GM12891 (cell line): ENCODE measurements at places on chromosomes 3 and 15.

DNA sequence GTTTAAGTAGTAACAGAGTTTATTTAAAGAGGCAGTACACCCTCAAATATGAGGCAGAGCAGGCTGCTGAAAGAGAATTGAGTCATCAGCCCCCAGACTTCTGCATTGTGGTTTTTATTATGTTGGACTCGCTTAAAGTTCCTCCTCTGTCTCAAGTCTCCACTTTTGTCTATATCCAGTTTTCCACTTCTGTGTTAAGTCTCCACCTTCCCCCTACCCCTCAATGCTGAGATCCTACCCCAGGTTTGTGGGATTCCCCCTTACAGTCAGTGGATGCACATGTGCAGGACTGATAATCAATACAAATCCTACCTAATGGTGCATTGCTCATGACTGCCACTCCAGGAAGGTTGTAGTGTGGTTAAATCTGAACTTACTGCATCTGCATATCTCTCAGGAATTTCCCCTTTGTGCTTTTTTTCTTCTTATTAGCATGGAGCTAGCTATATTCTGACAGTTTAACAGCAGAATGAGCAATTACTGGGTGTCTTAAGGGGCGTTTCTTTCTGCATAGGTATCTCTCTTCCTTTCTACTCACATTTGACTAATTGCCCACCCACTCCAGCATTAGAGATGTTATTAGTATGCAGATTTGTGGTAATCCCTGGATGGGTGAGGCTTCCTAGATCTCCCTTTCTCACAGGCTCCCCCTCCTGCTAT lies 11.9 kb upstream of the CD200R1L start:
- DNase-seq, result no peak

- DNase-seq, result no peak
Measured at GRCh38 chr3:43435706-43436105, 149.4 kb downstream of the SNRK start.

DNA sequence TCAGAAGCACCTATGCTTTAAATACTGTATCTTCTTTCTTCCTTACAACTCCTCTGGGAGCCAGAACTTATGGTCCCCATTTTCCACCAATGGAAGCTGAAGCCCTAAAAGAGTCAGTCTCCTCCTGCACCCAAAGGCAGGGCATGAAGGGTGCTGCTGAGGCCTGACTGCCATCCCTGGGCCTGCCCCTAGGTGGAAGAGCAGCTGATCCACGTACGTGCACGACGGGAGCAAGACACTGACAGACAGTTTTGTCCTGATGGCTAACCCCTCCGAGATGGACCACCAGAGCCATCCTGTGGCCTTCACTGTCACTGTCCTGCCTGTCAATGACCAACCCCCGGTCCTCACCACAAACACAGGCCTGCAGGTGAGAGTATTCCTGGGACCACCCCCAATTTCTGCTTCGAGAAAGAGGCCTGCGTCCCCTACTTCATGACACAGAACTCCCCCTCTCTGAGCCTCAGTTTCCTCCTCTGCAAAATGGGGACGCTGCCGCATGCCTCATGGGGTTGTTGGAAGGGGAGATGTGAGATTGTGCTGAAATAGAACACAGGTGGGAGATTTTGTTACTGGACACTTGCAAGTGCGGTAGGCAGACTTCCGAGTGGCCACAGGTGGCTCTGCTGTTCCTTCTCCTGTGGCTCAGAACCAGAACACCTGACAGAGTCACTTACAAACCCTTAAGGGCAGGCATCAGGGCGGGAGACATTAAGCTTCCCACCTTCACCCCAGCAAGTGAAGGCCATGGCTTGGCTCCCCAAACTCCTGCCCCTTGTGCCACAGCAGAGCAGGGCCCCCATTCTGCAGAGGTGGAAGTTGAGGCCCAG lies 175.4 kb downstream of the TBC1D2B start:
- no peak for DNase-seq

- no peak for DNase-seq
Measured at GRCh38 chr3:144407335-144407734, 435.7 kb downstream of the DIPK2A start.

- DNase-seq, result no peak
Measured at GRCh38 chr15:75123395-75123794, 78.3 kb upstream of the C15orf39 start.

DNA sequence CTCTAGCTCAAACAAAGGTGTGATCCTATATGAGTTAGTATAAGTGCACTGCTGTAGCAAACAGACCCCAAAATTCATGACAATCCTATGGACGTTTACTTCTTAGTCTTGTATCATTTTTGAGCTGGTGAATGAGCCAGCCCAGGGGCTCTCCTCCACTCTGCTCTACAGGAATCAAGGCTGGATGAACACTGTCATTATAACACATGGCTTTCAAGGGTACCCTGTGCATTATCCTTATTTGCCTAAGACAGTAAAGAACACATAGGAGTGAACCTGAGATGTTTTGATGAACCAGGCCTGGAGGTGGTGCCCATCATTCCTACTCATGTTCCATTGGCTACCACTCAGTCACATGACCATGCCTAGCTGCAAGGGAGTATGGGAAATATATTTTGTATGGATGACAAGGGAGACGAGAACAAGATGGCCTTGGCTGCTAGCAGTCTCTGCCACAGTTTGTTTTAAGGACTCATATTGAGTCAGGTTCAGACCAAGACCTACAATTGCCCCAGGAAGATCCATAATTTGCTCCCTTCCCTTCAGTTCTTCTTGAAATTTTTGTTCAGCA lies 107.4 kb upstream of the HES1 start:
- no peak for DNase-seq

DNA sequence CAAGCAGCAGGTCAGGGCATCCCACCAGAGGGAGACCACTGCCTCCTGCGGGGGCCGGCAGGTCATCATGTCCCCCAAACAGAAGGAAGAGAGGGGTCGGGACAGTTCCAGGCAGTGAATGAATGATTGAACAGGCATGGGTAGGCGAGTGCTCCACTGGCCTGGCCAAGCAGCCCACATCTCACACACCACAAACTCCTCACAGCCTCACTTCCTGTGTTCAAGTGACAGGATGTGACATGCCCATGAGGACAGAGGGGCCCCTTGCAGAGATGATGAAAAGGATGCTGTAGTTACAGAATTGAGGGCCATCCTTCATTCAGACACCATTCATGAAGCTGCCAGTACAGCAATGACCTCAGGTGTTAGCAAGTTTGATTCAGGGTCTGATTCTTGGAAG lies 3.7 kb downstream of the IQSEC1 start:
- peak; percentile 74 for DNase-seq

- no peak for DNase-seq
Measured at GRCh38 chr3:124837065-124837464, 50.1 kb downstream of the ITGB5 start.

DNA sequence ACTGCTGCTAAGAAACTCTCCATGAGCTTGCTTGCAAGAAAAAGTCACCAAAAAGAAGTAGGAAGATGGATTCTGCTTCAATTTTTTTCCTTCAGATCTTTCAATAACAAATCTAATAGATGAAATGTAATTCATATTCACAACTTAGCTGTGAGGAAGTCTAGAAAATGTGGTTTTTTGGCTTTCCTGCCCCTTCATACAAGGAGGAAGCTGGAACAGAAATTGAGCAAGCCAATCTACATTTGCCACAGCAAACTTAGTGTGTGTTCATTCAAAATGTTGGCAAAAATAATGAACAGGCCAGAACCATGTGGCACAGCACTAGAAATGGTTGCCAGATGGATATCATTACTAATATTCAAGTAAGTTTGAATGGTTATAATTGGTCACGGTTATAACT lies 93.2 kb upstream of the NEDD4 start:
- DNase-seq, result no peak

GRCh38 chr3:149091983-149092382 lies 5.7 kb upstream of the HLTF start:
- no peak for DNase-seq

DNA sequence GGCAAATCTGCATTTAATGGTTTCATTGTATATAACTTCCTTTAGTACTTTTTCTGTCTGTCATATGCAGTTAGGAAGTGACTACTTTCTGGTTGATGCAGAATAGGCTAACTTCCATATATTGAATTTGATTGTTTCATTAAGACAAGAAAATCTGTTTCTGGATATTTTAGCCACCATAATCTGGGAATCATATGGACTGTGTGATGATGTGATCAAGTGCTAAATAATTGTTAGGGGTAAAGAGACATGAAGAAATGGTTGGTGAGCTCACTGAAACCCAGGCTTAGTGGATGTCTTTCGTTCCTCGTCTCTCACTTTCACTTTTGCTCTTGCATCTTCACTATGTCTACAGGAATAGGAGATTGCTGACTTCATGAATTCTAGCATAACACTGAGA lies 3.5 kb upstream of the MNS1 start:
- DNase-seq, result no peak

GRCh38 chr3:7733933-7734332 lies 767.7 kb upstream of the LMCD1 start:
- no peak for DNase-seq

- no peak for DNase-seq
Measured at GRCh38 chr3:123088387-123088786, 21.6 kb downstream of the PDIA5 start.

- DNase-seq, result no peak
Measured at GRCh38 chr3:94735354-94735753, 672.5 kb downstream of the NSUN3 start.

- no peak for DNase-seq
Measured at GRCh38 chr3:127535106-127535785, 55.3 kb downstream of the TPRA1 start.

- DNase-seq, result no peak
Measured at GRCh38 chr3:127585163-127585812, 5.2 kb downstream of the TPRA1 start.

DNA sequence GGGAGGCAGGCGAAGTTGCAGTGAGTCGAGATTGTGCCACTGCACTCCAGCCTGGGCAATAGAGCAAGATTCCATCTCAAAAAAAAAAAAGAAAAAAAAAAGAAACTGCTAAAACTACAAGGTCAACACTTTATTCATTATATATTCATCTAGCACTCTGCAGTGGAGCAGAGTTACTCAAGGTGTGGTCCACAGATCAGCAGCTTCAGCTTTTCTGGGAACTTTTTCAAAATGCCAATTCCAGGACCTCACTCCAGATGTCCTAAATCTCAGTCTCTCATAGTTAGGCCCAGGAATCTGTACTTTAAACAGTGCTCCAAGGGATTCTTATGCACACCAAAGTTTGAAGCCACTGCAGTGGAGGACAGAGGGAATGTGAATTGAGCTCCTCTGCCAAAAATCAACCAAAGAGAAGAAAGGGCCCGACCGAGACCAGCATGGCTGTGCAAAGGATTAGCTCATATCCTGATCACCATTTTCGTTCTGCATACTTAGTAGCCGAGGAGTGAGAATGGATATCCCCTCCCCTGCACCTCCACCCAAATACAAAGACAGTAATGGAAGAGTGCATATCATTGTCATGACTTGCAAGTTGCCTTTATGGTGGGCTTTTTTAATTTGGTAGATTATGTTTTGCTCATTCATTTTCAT lies 201.9 kb downstream of the MEX3B start:
- no peak for DNase-seq

- DNase-seq, result no peak
Measured at GRCh38 chr3:140206196-140207040, 271.4 kb downstream of the CLSTN2 start.

DNA sequence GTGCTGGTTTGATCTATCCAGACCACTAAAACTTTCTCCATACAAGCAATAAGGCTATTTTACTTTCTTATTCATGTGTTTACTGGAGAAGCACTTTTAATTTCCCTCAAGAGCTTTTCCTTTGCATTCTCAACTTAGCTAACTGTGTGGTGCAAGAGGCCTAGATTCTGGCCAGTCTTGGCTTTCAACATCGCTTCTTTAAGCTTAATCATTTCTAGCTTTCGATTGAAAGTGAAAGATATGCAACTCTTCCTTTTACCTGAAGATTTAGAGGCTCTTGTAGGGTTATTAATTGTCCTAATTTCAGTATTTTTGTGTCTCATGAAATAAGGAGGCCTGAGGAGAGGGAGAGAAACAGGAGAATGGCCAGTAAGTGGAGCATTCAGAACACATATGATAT lies 234.8 kb upstream of the GADL1 start:
- no peak for DNase-seq

- no peak for DNase-seq
Measured at GRCh38 chr3:43883729-43884396, 193.1 kb downstream of the ABHD5 start.

- no peak for DNase-seq
Measured at GRCh38 chr3:76040946-76041345, 255.6 kb upstream of the ZNF717 start.

- no peak for DNase-seq
Measured at GRCh38 chr3:13132731-13133410, 59.6 kb upstream of the IQSEC1 start.

DNA sequence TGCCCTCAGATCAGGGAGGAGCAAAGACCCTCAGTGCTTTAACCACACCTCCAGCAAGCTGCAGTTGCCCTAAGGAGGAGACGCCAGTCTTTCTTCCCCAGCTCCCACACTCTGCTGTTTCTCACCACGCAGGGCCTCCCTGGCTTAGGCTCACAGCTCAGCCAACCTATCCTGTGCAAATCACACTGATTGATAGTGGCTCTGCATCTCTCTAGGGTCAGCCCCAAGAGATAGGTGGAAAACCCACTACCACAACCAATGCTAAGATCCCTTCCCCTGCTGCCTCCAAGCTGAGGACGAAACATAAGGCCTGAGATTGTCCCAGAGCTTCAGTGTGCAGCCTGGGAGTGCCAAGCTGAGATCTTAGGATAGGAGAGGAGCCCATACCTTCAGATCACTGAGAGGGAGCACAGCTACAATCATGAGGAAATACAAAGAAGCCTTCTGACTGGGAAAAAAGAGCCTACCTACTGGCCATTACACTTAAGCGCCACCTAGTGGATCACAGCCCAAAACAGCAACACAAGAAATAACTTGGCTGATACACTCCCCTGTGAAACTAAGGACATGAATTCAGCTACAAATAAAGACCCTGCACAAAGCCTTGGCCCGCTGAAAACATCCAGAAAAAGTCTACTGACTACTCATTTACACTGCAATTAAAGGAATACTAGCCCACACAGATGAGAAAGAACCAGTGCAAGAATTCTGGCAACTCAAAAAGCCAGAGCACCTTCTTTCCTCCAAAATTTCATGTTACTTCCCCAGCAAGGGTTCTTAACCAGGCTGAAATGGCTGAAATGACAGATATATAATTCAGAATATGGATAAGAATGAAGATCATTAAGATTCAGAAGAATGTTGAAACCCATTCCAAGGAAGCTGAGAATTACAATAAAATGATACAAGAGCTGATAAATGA lies 271.5 kb upstream of the DCBLD2 start:
- peak; percentile 3 for DNase-seq

DNA sequence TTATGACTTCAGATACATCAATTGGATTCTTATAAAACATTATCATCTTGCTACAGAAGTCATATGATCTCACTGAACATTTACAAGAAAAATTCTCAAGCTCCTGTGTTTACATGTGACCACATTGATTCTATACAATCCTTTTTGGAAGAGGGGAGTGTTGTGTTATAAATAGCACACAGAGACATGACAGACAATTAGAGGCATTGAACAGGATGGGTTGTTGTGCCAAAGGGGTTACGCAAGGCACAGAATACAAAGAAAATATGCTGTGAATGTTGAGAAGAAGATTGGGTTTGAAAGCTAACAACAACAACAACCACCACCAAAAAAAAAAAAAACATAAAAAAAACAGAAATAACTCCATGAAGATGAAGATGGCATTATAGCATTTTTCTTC lies 32.5 kb upstream of the TBL1XR1 start:
- no peak for DNase-seq
